Stimulated activated CD4-positive, alpha-beta T cell treated with anti-CD3 and anti-CD28 coated beads, Interleukin-2, amount 100 ng/mL, for 4 hours (primary cell): ENCODE measurements at places on chromosomes 3 and 15.
A peak's percentile ranks its signal among the peaks of the same experiment; 100 is the strongest.

- no peak for DNase-seq
Observed at GRCh38 chr3:111200027-111200426, 128.4 kb downstream of the NECTIN3 start.

GRCh38 chr3:53700441-53700840 lies 145.8 kb downstream of the CHDH start:
- DNase-seq: no peak

GRCh38 chr3:188834349-188834748 lies 337.4 kb upstream of the TPRG1 start:
- DNase-seq: peak; percentile 21

DNA sequence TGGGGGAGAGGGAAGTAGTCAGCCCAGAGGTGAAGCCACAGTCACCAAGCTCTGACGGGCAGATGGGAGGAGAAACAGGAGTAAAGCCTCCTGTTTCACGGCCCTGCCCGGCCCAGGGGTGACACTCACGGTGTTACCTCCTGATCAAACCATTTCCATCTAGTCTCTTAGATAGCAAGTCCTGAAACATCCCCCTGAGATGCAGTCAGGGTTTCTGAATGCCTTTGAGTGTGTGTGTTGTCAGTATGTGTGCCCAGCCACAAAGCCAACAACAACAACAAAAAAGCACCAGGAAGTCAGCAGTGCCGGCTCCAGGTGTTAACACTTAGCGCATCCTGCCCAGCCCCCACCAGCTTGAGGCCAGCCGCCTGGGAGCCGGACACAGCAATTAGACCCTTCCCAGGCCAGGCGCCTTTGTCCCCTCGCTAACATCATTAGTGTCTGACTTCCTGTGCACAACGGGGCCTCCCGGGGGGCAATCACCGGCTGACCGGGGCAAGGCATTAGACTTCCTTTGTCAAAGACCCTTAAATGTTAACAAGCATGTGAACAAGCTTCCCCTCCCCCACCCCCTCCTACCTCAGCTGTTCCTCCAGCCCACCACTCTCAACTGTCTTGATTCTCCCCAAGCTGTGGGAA lies 34.5 kb downstream of the IL17RD start:
- DNase-seq: no peak

DNA sequence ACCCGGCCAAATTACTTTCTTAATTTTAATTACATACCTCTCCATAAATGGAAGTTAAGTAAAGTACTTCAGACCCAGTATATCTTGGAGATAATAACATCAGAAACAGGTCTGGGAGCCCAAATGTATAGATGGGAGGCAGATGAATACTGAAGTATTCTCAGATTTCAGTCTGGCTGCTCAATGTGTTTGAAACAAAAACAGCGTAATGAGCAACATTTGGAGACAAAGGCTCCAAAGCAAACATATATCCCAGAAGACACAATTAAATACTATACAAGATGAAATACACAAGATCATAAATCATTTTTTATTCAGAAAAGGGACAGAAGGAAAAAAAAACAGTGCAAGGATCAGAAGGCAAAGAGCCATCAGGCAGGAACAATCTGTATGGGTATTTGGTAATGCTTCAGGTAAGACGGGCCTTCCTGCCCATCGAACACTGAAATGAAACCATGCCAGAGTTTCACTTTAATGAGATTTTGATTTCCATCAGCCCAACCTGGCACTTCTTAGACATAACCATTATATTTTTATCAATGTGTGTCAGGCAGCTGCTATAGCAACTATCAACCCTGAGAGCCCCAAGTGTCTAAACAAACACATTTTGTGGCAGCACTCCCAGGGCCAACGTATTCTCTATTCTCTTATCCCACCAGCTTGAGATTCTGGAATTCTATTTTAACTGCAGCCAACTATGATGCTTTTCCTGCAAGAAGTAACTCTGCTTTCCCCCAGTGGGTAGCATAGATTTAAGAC lies 210.8 kb downstream of the STT3B start:
- DNase-seq: no peak

DNA sequence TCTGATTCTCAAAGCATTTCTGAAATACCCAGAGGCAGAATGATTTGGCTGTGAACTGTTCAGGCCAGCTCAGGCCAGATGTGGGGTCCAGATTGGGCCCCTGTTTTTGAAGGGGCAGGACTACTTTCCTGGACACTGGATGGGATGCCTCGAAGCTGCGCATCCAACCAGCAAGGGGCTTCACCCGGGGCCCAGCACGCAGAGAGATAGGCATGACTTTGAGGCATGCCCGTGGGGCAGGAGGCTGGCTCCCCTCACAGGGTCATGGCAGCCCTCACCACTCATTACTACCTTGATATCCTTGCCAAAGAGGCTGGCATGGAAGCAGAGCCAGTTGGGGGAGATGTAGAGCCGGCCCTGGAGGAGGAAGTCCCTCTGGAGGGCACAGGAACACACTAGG lies 30.1 kb downstream of the GRAMD2A start:
- no peak for DNase-seq

GRCh38 chr3:183032880-183033555 lies 52.7 kb upstream of the DCUN1D1 start:
- no peak for DNase-seq

DNA sequence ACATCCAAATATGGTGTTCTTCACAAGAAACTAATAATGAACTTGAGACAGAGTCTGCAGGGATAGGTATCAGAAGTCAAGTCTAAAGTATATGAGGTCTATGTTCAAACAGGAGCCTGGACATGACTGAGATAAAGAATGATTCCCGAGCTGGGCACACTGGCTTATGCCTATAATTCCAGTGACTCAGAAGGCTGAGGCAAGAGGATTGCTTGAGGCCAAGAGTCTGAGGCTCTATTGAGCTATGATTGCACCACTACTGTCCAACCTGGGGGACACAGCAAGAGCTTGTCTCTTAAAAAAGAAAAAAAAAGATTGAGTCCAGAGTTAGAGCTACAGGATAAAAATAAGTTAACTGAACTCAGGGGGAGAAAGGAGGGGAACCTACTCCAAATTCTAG lies 246.5 kb downstream of the LRRN1 start:
- no peak for DNase-seq

GRCh38 chr15:74240002-74240568 lies 4.0 kb downstream of the CCDC33 start:
- DNase-seq: no peak

DNA sequence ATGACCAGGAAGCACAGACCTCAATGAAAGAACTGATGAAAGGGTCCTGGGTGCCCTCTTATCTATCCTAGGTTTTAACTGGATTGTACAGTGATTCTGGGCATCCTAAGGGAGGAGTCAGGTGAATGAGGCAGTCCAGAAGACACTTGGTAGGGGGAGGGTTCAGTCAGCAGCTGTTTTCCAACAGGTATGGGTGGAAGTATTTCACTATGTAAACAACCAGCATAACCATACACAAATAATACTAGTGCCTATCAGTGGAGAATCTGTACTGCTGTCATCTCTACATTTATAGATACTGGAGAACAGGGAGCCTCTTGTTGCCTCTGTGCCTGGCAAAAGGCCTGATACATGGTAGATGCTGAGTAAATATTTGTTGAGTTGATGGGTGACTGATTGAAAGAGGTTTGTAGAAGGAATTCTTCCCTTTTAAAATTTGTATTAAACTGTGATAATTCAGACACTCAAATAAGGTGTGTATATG lies 328.5 kb downstream of the RBMS3 start:
- no peak for DNase-seq

- no peak for DNase-seq
Observed at GRCh38 chr15:84919106-84919667, 34.7 kb downstream of the SLC28A1 start.

- DNase-seq: no peak
Observed at GRCh38 chr15:77335298-77335697, 84.6 kb downstream of the PEAK1 start.

GRCh38 chr3:172104471-172105072 lies 65.2 kb downstream of the FNDC3B start:
- no peak for DNase-seq

GRCh38 chr3:125310623-125311081 lies 64.5 kb downstream of the ZNF148 start:
- peak; percentile 19 for DNase-seq

GRCh38 chr3:180265551-180265950 lies 228.8 kb upstream of the PEX5L start:
- no peak for DNase-seq

- DNase-seq: no peak
Observed at GRCh38 chr15:76935620-76936019, 4.1 kb downstream of the RCN2 start.

DNA sequence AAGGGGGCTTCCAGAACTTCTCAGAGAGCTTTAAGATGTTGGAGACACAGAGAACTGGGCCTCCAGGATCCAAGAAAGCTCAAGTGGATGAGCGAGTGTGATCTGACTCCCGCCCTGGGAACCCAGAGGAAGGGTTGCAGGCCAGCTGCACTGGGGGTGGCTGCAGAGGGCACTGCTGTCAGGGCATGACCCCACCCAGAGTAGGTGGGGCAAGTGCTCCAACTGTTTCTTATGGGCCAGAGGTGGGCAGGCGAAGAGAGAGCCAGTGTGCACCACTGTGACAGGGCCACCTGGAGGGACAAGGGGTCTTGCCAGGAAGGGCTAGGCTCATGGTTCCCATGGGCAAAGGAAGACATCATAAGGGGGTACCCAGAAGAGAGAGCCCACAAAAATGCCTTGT lies 48.8 kb downstream of the EXOG start:
- DNase-seq: no peak

DNA sequence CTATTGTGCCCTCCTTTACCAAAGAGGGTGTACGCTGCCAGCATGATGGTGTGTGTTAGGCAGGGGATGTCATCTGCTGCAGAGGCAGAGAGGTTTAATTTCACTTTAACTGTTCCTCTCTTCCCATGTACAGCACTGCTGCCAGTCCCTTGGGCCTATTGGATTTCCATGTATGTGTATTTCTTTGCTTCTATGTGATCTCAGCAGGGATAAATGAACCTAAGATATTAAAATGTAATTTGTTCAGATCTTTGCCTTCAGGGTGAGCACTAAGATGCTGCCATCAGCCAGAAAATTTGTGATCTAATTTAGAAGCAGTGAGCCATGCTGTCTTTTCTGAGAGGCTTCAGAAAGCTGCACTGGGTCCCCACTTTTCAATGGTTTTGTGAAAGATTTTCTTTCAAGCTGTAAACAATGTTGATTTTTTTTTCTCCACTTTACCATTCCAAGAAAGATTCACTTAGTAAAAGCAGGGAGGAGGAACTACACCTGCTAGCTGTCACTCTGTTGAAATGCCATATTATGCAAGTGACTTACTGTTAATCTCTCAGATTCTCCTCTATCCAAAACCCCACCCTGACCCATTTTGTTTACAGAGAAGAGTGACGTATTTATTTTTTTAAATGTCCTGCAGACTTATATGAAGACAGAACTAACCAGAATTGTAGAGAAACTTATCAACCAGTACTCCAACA lies 261.9 kb downstream of the TBL1XR1 start:
- DNase-seq: no peak

GRCh38 chr3:64057231-64057630 lies 33.9 kb upstream of the PSMD6 start:
- DNase-seq: no peak

DNA sequence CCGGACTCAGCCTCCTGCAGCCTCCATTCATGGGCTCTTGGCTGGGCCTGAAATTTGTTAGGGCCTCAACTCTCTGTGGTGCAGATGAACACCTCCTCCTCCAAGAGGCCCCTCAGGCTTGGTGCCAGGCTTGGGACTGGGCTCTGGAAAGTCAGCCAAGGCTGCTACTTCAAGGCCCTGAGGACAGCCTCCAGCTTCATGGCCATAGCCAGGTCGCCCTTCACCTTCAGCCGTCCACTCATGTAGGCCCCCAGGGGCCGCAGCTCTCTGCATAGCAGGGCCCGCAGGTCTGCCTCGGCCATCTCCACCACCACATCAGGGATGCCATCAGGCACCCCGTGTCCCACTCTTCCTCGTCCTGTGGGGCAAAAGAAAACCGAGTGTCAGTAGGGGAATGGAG lies 8.3 kb downstream of the STOML1 start:
- DNase-seq: no peak

- no peak for DNase-seq
Observed at GRCh38 chr3:149894205-149894604, 76.5 kb downstream of the PFN2 start.

DNA sequence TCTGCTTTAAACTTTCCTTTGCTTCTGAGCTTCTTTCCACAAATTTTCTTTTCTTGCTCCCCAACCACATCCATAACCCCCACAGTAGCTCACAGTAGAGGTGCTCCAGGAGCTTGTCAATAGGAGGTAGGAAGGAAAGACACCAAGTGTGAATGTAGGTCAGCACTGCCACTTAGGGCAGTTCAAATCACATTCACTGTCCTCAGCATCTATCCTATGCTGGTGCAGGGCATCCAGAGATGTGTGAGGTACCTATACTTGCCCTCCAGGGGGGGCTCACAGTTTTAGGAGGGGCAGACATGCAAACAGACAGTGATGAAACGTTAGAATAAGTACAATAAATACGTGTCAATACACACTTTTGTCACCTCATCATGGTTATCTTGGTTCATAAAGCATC lies 1.5 kb upstream of the SPSB4 start:
- no peak for DNase-seq

- no peak for DNase-seq
Observed at GRCh38 chr3:35120026-35120425, 519.3 kb upstream of the ARPP21 start.

DNA sequence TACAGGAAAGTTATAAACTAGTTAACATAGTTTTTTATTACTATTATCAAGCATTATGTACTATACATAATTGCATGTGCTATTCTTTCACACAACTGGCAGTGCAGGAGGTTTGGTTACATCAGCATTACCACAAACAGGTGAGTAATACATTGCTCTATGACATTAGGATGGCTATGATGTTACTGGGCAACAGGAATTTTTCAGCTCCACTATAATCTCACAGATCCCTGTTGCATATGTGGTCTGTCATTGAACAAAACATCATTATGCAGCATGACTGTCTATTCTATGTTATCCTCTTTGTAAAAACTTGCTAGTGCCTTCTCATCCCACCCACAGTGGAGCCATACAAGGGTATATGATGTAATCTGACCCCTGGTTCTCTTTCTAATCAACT lies 36.5 kb upstream of the PDZRN3 start:
- DNase-seq: no peak

GRCh38 chr3:185866555-185866954 lies 41.7 kb upstream of the IGF2BP2 start:
- DNase-seq: no peak

DNA sequence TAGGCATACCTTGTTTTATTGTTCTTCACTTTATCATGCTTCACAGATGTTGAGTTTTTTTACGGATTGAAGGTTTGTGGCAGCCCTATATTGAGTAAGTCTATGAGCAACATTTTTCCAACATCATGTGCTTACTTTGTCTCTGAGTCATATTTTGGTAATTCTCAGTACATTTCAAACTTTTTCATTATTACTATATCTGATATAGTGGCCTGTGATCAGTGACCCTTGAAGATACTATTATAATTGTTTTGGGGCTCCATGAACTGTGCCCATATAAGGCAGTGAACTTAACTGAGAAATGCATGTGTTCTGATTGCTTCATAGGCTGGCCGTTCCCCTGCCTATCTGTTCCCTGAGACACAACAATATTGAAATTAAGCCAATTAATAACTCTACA lies 42.8 kb upstream of the NSMCE3 start:
- no peak for DNase-seq
